ENCODE measurements at places on chromosomes 3 and 15. TPM values are rescaled to one million over a fixed set of nuclear protein-coding genes. Genes with fewer than 3 reads are reported as not detected.

GRCh38 chr3:107545680-107546120 lies 22.9 kb downstream of the BBX start:
- DNase-seq, result no peak

- no peak for DNase-seq
These were observed 305.2 kb upstream of the SEMA6D start for GRCh38 chr15:47412136-47412535.

GRCh38 chr3:21825684-21826083 lies 74.7 kb upstream of the ZNF385D start:
- no peak for DNase-seq

DNA sequence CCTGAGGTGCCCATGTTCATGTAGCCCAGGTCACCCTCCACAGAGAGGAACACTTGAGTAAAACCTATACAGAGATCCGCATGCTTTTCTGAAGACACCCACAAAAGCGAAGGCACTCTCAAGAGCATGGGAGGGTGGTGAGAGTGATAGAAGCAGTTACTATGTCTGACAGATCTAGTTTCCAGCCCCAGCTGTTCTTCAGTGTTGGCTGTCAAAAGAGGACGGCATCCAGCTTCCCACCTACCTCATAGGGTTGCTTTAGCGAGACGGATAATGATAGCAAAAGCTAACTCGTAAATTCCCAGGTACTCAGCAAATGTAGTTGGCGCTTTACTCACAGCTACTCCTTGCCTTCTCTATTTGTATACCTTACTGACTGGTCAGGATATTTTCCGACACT lies 3.0 kb upstream of the MEX3B start:
- no peak for DNase-seq

DNA sequence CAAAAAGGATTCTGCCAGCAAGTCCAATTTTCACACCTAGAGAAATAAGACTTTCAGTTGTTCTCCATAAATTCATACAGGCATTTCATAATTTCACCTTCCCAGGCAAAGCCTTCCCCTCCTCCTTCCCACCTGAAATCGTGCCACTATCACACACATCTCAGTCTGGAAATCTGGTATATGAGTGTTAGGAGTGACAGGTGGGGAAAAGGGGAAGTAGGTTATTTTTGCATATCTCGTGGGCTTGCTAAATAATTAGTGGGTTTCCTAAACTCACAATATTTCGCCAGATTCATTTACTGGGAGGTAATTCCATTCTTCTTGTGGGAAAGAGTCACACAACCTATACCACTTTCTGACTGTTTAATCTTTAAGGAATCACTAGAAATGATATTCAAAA lies 7.4 kb downstream of the ALDH1A2 start:
- no peak for DNase-seq

GRCh38 chr3:63968612-63969350 lies 54.5 kb downstream of the PSMD6 start:
- DNase-seq, result no peak

DNA sequence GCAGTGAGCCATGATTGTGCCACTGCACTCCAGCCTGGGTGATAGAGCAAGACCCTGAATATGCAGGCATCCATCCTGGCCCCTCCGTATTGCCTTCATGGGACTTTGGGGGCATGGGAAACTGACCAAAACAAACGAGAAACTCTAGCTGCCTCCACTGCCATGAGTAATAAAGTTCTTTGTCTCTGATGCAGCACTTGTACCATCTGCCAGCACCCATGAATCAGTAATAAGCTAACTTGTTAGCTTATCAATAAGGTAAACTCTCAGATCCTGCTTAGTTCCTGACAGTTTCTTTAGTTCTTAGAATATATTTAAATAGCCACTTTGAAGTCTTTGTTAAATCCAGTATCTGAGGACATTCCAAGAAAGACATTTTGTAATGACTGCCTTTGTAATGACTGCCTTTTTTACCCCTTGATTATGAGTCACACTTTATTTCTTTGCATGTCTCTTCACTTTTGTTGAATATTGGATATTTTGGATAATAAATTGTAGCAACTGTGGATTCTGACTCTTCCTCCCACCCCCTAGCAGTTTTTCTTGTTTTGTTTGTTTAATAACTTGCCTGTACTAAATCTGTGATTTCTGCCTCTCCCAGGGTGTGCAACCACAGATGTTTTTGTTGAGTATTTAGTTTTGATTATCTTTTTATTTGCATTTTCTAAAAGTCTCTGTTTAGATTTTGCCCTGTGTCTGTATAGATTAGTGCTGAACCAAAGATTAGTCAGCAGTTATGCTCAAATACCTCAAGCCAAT lies 136.9 kb downstream of the HCN4 start:
- DNase-seq, result no peak

DNA sequence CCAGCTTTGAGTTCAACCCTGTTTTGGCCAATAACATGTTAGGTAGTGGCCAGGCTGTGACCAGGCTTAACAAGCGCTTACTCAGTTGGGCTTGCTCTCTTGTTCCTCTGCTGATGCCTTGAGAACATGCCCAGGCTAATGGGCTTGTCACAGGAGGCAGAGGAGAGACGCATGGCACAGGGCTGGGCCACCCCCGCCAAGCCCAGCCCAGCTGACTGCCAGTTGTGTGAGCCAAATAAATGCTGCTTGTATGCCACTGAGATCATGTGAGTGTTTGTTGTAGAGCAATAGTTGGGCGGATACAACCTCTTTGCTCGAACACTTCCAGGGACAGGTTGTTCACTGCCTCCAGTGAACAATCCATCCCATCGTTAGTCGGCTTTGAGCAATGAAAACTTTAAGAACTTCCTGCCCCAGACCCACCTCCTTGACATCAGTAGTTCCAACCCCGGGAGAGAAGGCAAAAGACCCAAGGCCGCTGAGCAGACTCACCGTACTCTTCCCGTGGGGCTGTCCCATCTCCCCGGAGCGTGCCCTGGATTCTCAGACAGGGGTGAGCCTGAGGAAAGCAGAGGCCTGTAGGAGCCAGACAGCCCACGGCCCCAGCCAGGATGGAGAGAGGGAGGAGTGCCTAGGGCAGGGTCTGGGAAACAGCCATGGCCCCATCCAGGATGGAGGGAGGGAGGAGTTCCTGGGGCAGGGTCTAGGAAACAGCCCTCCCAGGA lies 4.1 kb downstream of the PLA2G4F start:
- DNase-seq, result no peak

DNA sequence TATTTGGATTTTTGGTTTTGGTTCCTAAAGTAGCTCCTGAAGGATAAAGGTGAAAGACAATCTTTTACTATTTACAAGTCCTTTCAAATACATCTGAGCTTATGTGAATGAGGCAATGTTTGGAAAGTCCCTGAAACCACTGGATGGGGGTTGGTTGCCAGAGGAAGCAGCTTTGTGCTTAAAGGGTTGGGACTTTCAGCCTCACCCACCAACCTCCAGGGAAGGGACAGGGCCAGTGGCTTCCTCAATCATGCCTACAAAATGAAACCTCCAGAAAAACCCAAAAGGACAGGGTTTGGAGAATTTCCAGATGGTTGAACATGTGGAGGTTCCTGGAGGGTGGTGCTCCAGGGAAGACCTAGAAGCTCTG lies 20.9 kb upstream of the ABHD17C start:
- no peak for DNase-seq

DNA sequence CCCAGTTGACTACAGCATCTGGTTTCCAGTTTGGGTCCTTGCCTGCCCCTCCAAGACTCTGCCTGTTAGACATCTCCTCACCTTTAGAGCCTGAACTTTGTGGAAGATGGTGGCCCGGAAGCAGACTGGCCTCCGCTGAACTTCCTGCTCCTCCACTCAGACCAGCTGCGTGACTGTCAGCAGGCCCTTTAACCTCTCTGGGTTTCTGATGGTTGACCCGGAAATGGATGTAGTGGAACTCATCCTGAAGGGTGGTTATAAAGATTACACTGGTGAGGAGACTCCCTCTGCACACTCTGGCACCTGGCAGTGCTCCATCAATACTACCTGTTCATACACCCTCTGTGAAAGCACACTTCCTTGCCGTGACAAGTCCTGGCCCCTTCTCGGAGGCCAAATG lies 151.9 kb upstream of the TLE3 start:
- DNase-seq, result no peak

GRCh38 chr15:85284497-85284896 lies 95.9 kb upstream of the AKAP13 start:
- DNase-seq, result no peak

The CASR gene
- total RNA-seq, result not detected

The CDV3 gene
- 163 TPM for total RNA-seq

The C3orf22 gene
- total RNA-seq, result not detected

The LEKR1 gene
- total RNA-seq, result 0.06 TPM
